Calu3 (cell line): ENCODE measurements at places on chromosomes 16 and 17.

DNA sequence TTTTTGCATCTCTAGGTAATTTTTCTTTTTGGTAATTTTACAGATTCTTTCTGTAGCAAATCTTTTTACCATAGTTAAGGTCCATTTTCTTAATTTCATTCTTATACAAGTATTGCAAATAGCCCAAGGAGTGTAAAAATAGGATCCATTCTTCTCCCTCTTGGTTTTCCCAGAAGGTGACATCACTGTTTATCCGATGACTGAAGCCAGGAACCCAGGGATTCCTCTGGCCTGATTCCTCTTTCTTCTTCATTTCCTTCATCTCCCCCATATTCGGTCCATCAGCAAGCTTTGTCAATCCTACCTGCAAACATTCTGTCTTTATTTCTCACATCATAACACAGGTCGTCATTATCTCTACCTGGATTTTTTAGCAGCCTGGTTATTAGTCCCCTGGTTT, 5.3 kb downstream of the RBBP6 start:
- no peak for DNase-seq

DNA sequence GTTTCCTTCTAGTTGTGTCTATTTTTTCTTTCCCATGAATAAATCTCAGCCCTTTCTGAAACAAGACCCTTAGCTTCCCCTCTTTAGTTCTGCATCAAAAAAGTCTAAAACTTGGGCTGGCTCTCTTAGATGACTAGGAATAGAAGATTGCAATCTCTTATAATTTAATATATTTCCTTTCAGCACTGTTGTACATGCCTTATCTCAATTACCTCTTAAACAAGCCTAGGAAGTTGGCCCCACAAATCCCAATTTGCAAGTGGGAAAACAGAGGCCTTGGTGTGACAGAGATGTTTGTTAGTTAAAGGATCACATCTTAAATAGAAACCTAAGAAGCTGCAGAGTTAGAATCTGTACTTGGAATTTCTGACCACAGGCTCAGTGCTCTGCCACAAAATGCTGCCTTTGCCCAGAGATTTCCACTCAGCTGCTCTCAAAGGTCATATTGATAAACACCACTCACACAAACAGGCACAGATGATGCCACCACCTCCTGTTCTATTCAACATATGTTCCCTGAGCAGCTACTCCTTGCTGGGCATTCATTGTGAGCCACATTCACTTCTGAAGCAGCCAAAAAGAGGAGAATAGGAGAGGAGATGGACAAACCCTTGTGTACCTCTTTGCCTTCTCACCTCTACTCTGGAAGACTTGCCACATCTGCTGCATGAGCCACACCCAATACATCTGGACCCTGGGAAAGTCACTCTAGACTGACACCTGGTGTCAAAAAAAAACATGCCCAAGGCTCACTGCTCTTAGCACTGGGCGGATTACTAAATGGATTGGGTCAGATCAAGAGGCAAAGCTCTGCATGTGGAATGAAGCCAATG, 5.5 kb downstream of the CCDC182 start:
- DNase-seq, result peak; percentile 28

DNA sequence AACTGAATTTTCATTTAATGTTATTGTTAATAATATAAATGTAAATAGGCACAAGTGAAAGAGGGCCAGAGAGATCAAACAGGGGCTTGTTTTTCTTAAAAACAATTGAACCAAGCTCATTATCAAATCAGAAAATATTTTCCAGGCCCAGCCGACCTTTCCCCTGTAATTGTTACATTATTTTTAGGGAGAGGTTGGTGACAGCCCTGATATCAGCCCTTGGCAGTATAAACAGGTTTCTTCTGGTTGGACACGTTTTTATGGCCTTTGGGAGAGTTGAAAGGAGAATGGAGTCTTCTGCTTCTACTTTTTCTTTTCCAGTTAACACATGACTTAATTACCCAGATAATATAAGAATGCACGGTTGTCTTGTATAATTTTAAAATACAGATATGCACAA, 40.0 kb upstream of the COQ7 start:
- no peak for DNase-seq

GRCh38 chr17:57708410-57708809, 36.7 kb downstream of the CCDC182 start:
- no peak for DNase-seq

GRCh38 chr17:46841561-46842379, 9.6 kb upstream of the WNT9B start:
- peak; percentile 58 for DNase-seq
